ENCODE measurements at places on chromosomes 6 and 20.

DNA sequence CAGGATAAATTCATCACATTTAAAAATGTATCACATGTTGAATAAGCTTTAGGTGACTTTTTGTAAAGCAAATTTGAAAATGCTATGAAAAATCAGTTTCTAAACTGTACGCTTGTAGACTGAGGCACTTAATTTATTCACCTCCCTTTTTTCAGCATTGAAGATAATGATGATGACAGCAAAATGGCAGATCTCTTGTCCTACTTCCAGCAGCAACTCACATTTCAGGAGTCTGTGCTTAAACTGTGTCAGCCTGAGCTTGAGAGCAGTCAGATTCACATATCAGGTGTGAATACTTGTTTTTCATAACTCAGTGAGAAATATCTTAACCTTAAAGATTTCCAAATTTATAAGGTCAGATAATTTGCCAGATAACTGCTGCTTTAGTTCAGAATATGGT is 15.6 kb downstream of the FBXO9 start:
- no peak for DNase-seq

- DNase-seq: no peak
These were observed 192.6 kb downstream of the BTBD3 start for GRCh38 chr20:12110274-12110673.

DNA sequence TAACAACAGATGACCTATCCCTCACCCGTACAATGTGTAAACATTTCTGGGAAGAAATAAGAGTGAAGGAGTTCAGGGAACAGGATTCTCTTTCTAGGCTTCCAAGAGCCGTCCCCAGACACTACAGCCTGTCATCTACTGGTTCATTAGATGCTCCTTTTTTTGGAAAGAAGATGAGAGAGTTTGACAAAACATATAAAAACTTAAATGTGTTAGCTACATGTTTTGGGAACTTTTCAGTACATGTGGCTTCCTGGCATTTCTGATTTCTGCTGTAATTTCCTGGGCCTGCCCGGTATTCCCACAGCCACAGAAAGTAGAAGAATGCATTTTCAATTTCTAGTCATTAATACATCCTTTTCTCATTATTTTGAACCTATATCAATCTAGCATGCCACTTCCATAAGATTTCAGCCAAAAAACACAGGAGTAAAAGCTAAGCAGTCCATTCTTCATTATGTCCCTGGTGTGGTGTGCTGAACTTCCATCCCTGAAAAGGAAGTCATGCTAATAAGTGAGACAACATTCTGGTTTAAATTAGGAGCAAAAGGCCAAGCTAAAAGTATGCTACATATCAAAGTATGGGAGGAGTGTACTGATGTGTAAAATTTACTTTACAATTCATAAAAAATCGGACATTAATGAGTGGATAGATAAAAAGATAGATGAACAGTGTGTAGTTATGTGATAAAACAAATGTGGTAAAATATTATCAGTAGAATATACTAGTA is 198.2 kb downstream of the WDR27 start:
- DNase-seq: no peak

DNA sequence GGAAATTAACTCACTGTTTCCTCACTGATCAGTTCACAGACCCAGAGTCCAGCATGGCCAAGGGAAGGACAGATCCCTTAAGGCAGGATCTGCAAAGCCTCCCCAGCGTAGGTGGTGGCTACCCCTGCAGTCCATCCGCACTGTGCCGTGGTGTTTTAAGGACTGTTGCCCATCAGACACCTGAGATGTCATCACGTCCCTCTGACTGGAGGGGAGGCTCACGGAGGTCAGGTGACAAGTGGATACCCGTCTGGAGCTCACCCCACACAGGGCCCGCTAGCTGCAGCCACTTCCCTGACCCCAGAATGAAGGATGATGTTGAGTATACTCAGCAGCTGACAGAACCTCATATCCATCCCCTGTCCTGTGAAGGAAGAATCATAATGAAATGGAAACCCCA is 161.8 kb upstream of the GGTLC1 start:
- no peak for DNase-seq

DNA sequence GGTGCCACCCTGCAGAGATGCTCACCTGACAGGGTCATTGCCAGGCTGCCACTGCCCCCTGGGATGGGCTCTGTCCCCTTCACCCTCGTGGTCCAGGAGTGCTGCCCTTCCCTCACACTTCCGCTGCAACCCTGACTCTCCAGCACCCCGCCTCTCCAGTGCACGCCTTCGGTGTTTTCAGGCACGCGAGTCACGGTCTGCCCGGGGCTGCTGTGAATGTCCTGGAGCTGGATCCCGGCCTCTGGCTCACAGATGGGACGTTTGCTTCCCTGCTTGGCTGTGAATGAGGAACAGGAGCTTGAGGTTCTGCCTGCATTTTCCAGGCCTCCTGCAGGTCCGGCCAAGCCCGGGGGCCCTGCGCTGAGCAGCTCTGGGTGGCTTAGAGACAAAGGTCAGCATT is 343.4 kb downstream of the SMOC2 start:
- DNase-seq: no peak

DNA sequence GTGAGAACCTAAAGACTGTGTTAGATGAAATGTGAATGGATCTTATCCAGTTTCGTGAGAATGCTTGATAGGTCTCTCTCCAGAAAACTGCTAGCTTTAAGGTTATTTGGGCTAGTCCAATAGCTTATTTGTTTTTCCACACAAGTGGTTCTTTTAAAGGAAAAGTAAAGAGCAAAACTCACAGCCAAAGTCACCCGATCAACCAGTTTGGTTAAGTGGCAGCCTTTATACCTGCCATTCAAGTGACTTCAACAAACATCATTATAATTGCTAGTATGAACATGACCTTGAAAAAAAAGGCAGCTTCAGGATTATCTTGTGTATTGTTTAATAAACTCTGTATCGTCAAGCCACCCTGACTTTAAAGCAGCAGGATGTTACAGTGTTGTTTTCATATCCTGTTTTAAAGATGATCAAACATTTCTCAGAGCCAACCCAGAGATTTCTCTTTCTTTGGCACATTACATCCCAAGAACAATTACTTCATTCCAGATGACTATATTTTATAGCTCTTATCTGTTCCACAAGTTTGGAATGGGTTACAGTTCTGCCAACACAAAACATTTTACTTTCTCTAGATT is 253.4 kb downstream of the EPHA7 start:
- no peak for DNase-seq

GRCh38 chr20:48364688-48365421 is 462.9 kb downstream of the PREX1 start:
- no peak for DNase-seq

- peak; percentile 80 for DNase-seq
These were observed 239.2 kb downstream of the SYNDIG1 start for GRCh38 chr20:24708411-24709295.

- DNase-seq: no peak
These were observed 3.4 kb upstream of the RNF217 start for GRCh38 chr6:124958759-124959354.

- no peak for DNase-seq
These were observed 74.0 kb upstream of the FRMD1 start for GRCh38 chr6:168152980-168153379.

GRCh38 chr6:3009930-3010329 is 10.2 kb downstream of the NQO2 start:
- DNase-seq: no peak

GRCh38 chr6:135033238-135033637 is 21.4 kb downstream of the HBS1L start:
- no peak for DNase-seq

DNA sequence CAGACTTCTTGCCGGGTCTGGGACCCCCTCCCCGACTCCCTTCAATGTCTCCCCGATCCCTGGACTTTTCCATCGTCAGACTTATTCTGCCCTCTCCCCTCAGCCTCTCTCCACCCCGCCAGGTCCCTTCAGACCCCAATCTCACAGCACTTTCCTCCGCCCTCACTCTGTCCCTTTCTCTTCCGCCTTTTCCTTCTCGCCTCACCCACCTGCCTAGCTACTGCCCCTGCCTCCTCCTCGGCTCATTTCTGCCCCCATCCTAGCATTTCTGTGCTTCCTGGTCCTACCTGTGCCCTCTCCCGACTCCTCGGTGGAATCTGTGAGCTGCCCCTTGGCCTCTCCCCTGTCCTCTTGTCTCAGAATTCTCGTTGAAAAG is 616 bp downstream of the CHMP4B start:
- no peak for DNase-seq

DNA sequence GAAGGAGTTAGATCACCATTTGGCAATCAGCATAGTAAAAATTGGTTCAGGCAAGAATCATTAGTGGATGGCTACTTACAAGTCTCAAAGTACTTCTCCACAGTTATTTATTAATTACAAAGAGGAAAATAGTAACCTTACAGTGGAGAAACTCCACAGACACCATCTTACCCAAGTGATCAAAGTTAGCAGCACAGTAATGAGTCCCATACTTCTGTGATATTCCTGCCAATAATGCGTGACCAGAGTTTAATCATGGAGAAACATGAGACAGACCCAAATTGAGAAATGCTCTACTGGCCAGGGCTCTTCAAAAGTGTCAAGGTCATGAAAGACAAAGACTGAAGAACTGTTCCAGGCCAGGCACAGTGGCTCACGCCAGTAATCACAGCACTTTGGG is 9.5 kb downstream of the TBC1D7 start:
- no peak for DNase-seq

- DNase-seq: peak; percentile 65
These were observed 74.8 kb upstream of the TOP1 start for GRCh38 chr20:40953856-40954255.

- no peak for DNase-seq
These were observed 30.9 kb upstream of the PTPRT start for GRCh38 chr20:43220612-43221011.

- no peak for DNase-seq
These were observed 133.0 kb downstream of the JARID2 start for GRCh38 chr6:15378866-15379265.
